ENCODE measurements at places on chromosomes 6 and 20. TPM values are rescaled to one million over a fixed set of nuclear protein-coding genes. Genes with fewer than 3 reads are reported as not detected.

GRCh38 chr6:106158816-106159215 lies 72.7 kb downstream of the PRDM1 start:
- peaks cover 28% of the 10 kb centered on the region for H3K4me1 ChIP-seq
- no peak overlapping the region for H3K4me3 ChIP-seq
- no peak for DNase-seq

DNA sequence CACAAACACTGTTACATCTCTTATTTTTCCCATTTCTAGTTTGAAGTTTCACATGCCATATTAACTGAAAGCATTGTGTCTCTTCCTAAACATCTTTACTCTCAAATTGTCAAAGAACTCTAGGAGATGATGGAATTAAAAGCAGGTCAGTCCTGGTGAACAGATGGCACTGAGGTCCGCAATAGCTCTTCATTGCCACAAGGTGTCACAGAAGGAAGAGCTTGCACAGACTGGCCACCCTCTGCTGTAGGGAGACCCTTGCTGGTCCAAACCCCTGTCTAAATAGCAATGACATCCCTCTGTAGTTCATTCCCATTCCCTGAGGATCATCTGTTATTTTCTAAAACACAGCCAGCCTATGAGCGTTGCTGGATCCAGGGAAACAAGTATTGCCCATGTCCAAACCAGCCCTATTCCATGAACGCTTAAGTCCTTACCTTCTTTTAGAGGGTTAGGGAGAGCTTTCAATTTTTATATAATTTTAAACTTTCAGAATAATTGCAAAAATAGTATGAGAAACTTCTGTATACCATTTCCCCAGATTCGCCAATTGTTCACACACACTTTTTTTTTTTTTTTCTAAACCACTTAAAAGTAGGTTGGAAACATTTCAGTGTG lies 10.1 kb upstream of the HDAC2 start:
- H3K4me1 ChIP-seq, result no peaks in the 10 kb centered on the region
- no peaks in the 10 kb centered on the region for H3K36me3 ChIP-seq
- peaks cover 4% of the 10 kb centered on the region for H3K27me3 ChIP-seq
- no peak overlapping the region for H3K4me3 ChIP-seq

- no peaks in the 10 kb centered on the region for H3K27me3 ChIP-seq
- no peaks in the 10 kb centered on the region for H3K36me3 ChIP-seq
- H3K4me1 ChIP-seq, result no peaks in the 10 kb centered on the region
- DNase-seq, result no peak
- H3K27ac ChIP-seq, result no peak overlapping the region
Observed at GRCh38 chr6:145257704-145258103, 477.6 kb downstream of the EPM2A start.

DNA sequence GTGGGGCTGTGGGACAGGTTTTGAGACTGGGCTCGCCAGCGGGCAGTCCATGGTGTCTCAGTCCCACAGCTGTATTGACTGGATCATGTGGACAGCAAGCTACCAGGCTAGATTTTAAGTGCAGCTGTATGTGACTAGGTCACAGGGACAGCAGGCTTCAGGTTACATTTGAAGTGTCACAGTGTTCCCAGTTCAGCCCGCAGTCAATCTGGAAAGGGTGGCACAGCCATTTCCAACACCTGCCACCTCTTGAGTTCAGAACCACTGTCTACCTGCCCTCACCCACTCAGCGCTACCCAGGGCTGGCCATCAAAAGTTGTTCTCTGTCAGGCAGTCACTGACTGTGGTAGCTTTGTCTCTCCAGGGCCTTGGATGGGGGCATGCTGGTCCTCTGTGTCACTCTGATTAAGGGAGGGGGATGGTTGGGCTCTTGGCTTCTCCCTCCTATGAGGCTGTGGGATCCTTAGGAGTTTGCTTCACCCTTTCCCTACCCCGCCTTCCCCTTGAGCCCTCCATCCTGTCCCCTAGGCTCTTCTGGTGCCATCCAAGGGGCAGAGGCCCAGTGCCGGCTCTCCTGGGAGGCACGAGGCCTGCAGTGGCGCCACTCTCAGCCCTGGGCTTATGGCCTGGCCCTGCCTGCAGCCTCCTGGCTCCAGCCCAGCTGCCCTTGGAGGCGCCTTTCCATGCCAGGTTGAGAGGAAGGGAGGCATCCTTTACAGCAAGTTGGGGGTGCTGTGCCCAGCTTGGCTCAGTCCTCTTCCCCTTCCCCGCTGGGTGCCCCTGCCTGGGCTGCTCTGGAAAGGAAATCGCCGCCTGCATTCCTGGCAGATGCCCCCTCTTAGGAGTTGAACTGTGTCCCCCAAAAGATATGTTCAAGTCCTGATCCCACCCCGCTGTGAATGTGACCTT lies 44.9 kb downstream of the PNLDC1 start:
- H3K36me3 ChIP-seq, result no peaks in the 10 kb centered on the region
- H3K27me3 ChIP-seq, result no peaks in the 10 kb centered on the region
- DNase-seq, result no peak
- no peak overlapping the region for H3K27ac ChIP-seq
- H3K4me3 ChIP-seq, result no peak overlapping the region

- peaks cover 4% of the 10 kb centered on the region for H3K27me3 ChIP-seq
- no peaks in the 10 kb centered on the region for H3K36me3 ChIP-seq
- H3K27ac ChIP-seq, result no peak overlapping the region
- peaks cover 12% of the 10 kb centered on the region for H3K4me1 ChIP-seq
- no peak overlapping the region for H3K4me3 ChIP-seq
Observed at GRCh38 chr6:44036699-44037101, 90.6 kb downstream of the MRPL14 start.

Gene ADGB
- not detected for total RNA-seq

Gene TUBB2B
- total RNA-seq, result not detected
